ENCODE measurements at places on chromosomes 5 and 9. TPM values are rescaled to one million over a fixed set of nuclear protein-coding genes. Genes with fewer than 3 reads are reported as not detected.

GRCh38 chr9:127074561-127075548 is 47.6 kb downstream of the ANGPTL2 start:
- no peaks in the 10 kb centered on the region for H3K4me1 ChIP-seq
- no peak overlapping the region for H3K27ac ChIP-seq
- no peak for DNase-seq
- H3K36me3 ChIP-seq = no peaks in the 10 kb centered on the region
- no peak overlapping the region for H3K4me3 ChIP-seq

The LCNL1 gene
- 0.20 TPM for total RNA-seq

The PIP5KL1 gene
- total RNA-seq = 1.4 TPM

The OR1J2 gene
- not detected for total RNA-seq

The SLC1A1 gene
- total RNA-seq = not detected

GRCh38 chr5:71977311-71977710 is 130.0 kb upstream of the MAP1B start:
- H3K36me3 ChIP-seq = no peaks in the 10 kb centered on the region
- H3K27me3 ChIP-seq = no peaks in the 10 kb centered on the region
- no peak for DNase-seq
- no peak overlapping the region for H3K4me3 ChIP-seq
- H3K4me1 ChIP-seq = no peaks in the 10 kb centered on the region

- no peak overlapping the region for H3K27ac ChIP-seq
- no peaks in the 10 kb centered on the region for H3K4me1 ChIP-seq
- no peak for DNase-seq
- H3K27me3 ChIP-seq = no peaks in the 10 kb centered on the region
Observed at GRCh38 chr5:135011355-135012032, 22.5 kb downstream of the PITX1 start.

The ZFP2 gene
- 0.40 TPM for total RNA-seq

GRCh38 chr5:175025077-175025476 is 300.7 kb downstream of the MSX2 start:
- H3K36me3 ChIP-seq = no peaks in the 10 kb centered on the region
- no peaks in the 10 kb centered on the region for H3K4me1 ChIP-seq
- no peak for DNase-seq

DNA sequence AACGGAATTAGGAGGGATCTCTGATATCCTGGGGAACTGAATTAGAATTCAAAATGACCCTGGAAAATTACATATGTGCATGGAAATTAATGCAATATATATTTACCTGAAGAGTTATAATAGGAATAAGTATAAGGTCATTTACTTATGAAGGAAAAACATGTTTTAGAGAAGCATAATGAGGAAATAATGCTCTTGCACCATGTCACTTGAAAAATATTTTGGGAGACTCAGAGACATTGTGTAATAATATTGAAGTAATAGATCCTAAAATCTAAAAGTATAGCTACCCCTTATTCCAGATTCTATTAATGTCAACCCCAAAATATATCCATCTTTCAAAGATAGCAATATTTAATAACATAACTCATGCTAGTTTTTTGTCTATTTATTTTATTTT is 28.4 kb downstream of the SPZ1 start:
- no peaks in the 10 kb centered on the region for H3K36me3 ChIP-seq
- H3K27ac ChIP-seq = no peak overlapping the region
- H3K4me3 ChIP-seq = no peak overlapping the region
- no peaks in the 10 kb centered on the region for H3K27me3 ChIP-seq
- H3K4me1 ChIP-seq = no peaks in the 10 kb centered on the region
- DNase-seq = no peak

DNA sequence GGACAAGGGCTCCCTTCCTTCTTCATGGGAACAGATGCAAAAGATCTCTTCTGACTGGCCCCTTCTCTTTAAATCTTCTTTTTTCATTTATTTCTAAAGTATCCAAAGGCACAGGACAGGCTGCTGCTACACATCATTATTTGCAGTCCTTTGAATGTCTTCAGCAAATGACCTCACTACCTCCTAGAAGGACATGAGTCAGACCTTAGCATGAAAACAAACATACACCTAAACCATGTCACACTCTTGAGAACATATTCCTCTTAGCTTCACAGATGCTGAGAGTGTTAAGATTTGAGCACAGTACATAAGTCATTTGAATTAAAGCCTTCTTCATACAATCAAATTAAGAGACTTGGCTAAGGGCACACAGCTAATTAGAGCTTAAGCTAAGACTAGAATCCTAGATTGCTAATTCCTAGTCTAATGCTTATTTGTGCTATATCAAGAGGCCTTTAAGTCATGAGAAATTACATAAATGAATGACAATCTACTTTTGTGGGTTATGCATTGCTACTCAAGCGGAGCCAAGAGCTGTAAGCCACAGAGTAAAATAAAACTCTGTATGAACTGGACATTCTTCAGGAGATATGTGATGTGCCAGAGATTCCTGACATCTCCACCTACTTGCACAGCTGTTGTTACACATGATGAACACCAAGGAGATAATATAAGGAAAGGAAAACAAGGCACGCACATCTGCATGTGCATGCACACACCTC is 109.1 kb upstream of the PTGER4 start:
- no peak for DNase-seq
- no peak overlapping the region for H3K4me3 ChIP-seq
- no peaks in the 10 kb centered on the region for H3K4me1 ChIP-seq
- H3K27me3 ChIP-seq = no peaks in the 10 kb centered on the region

DNA sequence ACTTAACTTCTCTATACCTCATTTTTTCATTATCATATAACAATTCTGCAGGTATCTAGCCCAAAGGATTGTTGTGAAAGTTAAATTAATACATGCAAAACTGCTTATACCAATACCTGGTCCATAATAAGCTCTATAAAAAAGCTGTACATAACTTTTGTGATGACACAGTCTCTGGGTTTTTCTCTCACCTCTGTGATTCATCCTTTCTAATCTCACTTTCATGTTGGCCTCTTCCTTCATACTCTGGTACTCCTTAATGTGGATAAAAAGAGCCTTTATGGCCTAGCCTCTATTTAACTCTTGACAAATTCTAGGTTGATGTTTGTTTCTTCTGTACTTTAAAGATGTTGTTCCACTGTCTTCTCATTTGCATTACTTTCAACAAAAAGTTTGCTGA is 162.9 kb upstream of the ACOT12 start:
- no peak overlapping the region for H3K4me3 ChIP-seq
- DNase-seq = no peak
- H3K4me1 ChIP-seq = no peaks in the 10 kb centered on the region
- no peak overlapping the region for H3K27ac ChIP-seq
- H3K27me3 ChIP-seq = no peaks in the 10 kb centered on the region

The DCAF12 gene
- 49.2 TPM for total RNA-seq

The PPP6C gene
- 50.5 TPM for total RNA-seq

DNA sequence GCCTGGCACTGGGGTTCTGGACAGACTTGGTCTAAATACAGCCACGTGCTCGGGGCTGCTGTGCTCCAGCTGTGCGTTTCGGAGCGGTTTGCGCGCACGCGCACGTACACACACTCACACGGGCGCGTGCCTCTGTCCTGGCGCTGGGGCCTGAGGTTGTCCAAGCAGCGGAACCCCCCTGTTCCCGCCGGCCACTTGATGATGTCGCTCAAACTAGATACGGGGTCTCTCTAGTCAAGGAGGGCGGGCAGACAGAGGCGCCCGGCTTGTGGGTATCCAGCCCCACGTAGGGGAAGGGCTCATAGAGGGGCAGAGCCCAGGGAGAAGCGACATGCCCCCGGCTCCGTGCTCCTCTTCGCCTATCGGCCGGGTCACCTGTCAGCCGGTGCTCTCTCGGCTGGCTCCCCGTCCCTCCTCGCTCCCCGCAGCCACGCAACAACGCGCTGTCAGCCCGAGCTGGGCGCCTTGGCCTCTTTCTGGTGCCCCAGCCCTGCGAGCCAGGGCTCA is 8.9 kb downstream of the NR2F1-AS1 start:
- peaks cover 72% of the 10 kb centered on the region for H3K27me3 ChIP-seq
- no peak overlapping the region for H3K27ac ChIP-seq
- H3K4me3 ChIP-seq = no peak overlapping the region
- H3K36me3 ChIP-seq = no peaks in the 10 kb centered on the region
- H3K4me1 ChIP-seq = peaks cover 12% of the 10 kb centered on the region
- no peak for DNase-seq

- no peaks in the 10 kb centered on the region for H3K27me3 ChIP-seq
- no peak overlapping the region for H3K27ac ChIP-seq
- H3K36me3 ChIP-seq = no peaks in the 10 kb centered on the region
- H3K4me3 ChIP-seq = no peak overlapping the region
- DNase-seq = no peak
- no peaks in the 10 kb centered on the region for H3K4me1 ChIP-seq
Observed at GRCh38 chr9:93258818-93259489, 75.0 kb downstream of the WNK2 start.

The TXNDC8 gene
- not detected for total RNA-seq
